ENCODE measurements at places on chromosomes 12 and 14.

- no peak for DNase-seq
These were observed 31.8 kb upstream of the RCOR1 start for GRCh38 chr14:102560458-102561261.

GRCh38 chr12:85711735-85712390 lies 124.3 kb downstream of the RASSF9 start:
- DNase-seq: no peak

GRCh38 chr12:67633708-67634107 lies 14.8 kb upstream of the DYRK2 start:
- DNase-seq: peak; percentile 65

DNA sequence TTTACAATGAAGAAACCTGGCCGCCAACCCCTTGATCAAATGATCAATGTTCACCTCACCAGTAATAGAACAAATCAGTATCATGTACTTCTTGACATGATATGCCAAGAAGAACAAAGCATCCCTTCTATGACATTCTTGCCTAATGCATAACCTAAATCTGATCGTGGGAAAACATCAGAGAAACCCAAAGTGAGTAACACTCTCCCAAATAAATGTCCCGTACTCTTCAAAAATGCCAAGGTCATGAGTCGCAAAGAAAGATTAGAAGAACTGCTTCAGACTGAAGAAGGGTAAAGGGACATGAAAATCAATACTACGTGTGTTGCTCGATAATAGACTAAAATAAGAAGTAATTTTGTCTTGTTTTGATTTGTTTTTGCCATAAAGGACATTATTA lies 11.4 kb upstream of the SLC25A3 start:
- DNase-seq: no peak

DNA sequence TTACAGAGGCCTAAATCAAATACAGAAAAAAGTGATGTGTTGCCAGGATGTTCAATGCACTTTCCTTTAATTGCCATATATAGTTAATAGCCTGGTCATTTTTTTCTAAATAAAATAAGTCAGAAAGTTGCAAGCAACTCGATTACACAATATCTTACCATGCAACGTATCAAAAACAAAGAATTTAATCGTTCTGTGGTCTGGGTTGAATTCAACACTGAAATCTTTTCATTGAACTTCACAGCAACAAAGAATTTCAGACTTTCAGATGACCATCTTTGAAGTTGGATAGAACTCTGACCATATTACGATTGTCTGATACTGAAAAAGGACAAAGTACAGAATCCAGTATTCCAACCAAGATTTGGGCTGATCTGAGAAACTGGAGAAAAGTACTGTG lies 231.9 kb downstream of the SLC25A21 start:
- no peak for DNase-seq

DNA sequence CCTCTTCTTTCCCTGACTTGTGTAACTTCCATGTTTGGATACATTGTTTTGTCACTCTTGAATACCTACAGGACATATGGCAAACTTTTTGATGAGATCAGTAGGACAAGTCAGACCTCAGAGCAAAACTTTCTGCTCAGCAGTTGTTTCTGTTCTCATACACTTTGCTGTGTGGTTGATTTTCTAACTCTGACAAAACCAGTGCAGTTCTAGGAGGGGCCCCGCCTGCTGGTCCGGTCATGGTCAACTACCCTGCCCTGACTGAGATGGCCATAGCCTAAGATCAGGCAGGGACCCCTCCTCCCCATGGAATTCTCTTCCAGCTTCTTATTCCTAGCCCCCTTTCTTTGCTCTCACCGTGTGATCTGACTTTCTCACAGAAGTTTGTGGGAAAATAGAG lies 92.8 kb downstream of the OTOGL start:
- no peak for DNase-seq

GRCh38 chr12:33006106-33006505 lies 109.5 kb upstream of the PKP2 start:
- no peak for DNase-seq

GRCh38 chr12:45406988-45407850 lies 191.3 kb downstream of the ANO6 start:
- DNase-seq: no peak

- no peak for DNase-seq
These were observed 882.3 kb downstream of the LRFN5 start for GRCh38 chr14:42488965-42489364.

GRCh38 chr12:117168976-117169375 lies 21.3 kb downstream of the FBXO21 start:
- no peak for DNase-seq

DNA sequence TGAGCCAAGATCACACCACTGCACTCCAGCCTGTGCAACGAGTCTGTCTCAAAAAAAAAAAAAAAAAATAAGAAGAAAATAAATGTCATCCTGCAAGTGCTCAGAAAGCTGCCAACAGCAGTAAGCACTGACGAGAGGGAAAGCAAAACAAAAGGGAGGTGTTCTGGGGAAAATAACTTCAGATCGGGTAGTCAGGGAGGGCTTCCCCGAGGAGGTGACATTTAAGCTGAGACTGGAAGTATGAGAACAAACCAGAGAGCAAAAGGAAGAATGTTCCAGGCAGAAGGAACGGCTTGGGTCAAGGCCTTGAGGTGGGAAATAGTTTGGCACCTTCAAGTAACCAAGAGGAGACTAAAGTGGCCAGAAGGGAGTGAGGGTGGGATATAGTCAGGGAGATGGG lies 4.7 kb upstream of the FAM222A start:
- no peak for DNase-seq

DNA sequence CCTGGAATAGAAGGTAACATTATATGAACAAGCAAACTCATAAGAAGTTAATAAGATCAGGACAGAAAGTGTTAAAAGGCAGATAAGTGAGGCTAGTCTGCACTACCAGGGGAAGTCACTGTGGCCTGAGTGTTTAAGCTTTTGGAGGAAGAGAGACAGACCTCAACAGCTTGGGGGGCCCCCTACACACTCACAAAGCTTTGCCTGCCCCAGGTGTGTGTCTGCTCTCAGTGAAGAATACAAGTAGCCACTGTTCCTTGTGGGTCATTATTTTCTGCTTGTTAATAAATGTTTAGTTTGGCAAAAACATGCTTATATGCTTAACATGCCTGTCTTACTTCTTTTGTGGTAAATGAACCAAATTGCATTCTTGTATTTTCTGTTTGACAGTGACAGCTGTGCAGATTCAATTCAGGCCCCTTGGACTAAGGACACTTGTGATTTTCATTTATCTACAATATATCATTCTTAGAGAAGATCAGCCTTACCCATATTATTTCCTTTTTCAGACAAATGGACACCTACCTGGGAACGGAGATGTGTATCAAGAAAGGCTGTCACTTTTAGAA lies 50.7 kb upstream of the C12orf71 start:
- no peak for DNase-seq

- DNase-seq: no peak
These were observed 18.5 kb upstream of the CCDC175 start for GRCh38 chr14:59595071-59595470.

DNA sequence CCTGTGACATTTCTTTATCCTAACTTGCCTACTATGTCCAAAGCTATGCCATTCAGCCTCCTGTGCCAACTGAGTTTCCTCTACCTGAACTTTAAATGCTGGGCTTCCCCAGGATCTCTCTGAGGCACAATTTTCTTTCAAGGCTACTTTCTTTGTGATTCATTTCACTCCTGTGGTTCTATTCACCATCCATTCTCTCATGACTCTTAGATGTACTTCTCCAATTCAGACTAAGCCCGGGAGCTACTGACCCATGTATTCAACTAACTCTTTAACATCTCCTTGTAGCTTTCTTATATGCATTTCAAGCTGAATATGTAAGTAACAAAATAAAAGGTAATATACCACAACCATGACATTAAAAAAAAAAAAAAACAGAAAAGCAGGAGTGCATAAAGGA lies 738.9 kb upstream of the USP15 start:
- DNase-seq: no peak

DNA sequence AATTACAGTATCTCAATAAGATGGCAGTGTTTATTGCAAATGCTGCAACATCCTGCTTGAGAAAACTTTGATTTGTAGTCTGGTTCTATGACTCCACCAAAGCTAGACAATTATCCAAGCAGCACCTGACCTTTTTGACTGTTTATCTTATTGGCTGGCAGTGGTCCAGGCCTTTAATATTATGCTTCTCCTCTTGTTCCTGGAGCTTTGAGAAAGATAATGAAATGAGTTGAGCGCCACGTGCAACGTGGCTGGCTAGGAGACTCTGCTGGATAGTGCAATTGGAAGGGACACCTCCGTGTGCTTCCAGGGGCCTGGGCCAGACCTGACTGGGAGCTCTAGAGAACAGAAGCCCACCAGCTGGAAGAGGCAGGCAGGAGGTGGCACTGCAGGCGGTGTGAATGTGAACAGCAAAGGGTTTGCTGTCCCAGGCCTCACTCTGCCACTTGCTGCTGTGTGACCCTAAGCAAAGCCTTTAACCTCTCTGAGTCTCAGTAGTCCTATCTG lies 349.3 kb downstream of the CACNA1C start:
- DNase-seq: no peak

DNA sequence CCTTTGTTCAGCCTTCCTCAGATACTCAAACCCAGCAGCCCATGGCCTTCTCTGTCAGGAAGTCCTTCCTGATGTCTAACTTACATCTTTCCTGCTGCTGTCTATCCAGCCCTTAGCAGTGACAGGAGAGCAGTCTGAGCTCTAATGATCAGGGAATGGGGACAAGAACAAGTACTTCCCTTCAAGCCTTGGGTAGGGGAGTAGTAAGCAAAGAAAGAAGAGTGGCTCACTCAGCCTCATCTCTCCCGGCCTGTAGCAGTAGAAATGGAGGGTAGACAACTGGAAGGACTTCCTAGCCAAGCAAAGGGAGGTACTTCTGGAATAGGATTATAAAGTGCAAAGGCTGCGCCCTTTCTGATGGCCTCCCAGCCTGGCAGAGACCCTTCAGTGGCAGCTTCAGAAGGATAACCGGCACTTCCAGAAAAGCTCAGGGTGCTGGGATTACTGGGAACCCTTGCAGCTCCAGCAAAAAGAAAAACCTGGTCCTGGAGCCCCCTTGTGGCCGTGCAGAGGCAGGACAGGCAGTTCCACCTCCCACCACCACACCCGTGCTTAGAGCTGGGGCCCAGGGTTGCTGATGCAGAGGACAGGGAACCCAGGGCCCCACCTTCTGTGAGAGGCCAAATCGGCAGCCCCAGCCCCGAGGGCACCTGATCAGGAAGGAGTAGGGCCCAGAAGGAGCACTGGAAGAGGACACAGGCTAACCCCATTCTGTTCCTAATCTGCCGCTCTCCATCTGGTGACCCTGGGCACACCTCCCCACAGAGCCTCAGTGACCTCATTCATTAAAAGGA lies 12.4 kb upstream of the SMUG1 start:
- DNase-seq: no peak

GRCh38 chr12:26648999-26649398 lies 184.0 kb downstream of the ITPR2 start:
- DNase-seq: no peak

- no peak for DNase-seq
These were observed 34.0 kb downstream of the KCNMB4 start for GRCh38 chr12:70400124-70400523.

GRCh38 chr12:128542844-128543243 lies 275.9 kb downstream of the TMEM132C start:
- no peak for DNase-seq

DNA sequence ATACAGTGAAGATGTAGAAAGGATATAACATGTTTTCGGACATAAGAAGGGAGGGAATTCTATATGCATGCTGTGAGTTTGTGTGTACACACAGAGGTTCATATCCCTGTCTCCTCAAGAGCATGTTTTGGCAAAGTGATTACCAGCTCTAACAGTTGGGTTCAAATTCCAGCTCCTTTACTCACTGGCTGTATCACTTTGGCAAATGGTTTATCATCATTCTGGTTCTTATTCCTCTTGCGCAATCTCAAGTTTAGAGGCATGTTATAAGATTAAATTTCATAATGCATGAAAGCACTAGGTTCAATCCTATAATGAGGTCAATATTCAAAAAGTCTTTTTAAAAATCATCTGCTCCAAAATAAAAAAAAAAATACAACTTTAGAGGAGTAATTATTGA lies 107.7 kb upstream of the LRFN5 start:
- no peak for DNase-seq

GRCh38 chr14:36056845-36057244 lies 119.7 kb downstream of the PTCSC3 start:
- DNase-seq: no peak

DNA sequence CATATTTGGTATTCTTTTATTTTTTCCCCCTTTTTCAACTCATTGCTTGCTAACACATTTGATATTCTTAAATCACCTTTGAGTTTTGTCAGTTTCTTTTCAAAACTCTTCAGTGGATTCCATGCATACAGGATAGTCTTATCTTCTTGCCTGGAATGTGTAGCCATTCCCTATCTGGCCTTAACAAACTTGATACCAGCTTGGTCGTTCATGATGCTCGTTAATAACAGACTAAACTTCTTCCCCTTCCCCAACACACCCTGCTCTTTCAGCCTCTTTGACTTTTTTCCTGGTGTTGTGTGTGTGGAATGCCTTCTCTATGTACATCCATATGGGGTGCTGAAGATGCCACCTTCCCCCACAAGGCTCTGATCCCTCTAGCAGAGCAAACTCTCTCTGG lies 17.7 kb upstream of the CALM1 start:
- no peak for DNase-seq

DNA sequence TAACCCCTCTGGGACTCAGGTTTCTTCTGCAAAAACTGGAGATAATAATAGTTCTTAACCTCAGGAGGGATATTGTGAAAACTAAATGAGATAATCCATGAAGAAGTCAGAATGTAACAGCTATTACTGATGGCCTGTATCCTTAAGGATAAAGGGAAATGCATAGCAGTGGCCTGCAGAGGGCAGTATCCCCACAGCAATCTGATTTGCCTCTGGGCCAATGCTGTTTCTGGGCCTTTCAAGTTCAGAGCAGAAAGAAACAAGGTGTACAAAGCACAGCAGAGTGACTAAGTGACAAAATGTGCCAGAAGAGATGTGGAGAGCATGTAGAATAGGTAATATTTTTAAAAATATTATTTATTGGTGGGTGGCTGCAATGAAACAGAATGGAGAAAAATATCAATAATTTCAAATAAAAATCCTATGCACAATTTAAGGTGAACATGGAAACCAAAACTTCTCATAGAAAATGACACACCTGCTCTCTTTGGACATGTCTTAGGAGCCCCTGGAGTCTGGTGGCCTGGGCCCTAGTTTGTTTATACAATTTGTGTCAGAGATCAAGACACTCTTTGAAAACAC lies 90.3 kb downstream of the C12orf75 start:
- DNase-seq: peak; percentile 81

DNA sequence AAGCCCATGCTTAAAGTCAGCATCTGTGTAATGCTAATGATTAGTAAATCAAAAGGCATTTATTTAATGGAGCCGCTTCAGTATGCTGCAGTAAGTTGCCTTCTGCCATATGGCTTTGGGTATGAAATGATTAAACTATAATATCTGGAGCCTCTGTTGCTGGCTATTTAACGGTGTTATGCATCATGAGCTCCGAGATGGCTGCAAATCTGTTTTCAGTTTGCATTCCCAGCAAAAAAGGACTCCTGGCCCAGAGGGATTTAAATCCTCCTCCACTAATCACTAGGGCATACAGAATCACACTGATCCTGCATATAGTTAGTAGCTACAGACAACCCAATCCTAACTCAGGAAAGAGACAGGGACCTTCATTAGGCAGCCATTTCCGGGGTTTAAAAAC lies 171.5 kb upstream of the EEA1 start:
- no peak for DNase-seq
